Stimulated activated naive CD8-positive, alpha-beta T cell treated with anti-CD3 and anti-CD28 coated beads, Interleukin-15, Interleukin-2, amounts not matched to agents 100 U/mL and 50 U/mL, for 24 hours (primary cell): ENCODE measurements at places on chromosomes 1 and 21.

DNA sequence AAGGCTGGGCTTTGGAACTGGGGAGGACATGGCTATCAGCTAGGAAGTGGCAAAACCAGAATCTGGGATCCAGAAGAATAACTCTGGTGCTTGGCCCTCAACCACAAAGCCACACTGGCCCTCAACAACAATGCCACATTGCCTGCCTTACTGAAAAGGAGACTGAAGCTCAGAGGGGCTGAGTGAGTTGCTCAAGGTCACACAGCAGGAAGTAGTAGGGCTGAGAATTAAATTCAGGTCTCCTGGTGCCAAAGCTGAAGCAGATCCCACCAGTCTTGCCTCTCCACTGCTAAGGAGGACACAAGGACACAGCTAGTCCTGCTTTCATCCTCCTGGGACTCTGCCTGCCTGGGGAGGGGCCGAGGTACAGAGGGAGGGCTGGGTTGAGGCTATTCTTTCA lies 29.4 kb upstream of the STUM start:
- DNase-seq = no peak

- no peak for DNase-seq
Measured at GRCh38 chr1:19709260-19709793, 44.7 kb downstream of the HTR6 start.

- DNase-seq = no peak
Measured at GRCh38 chr1:201696217-201696761, 132.7 kb upstream of the IPO9 start.

- no peak for DNase-seq
Measured at GRCh38 chr1:2571348-2571747, 15.2 kb downstream of the TNFRSF14 start.

- no peak for DNase-seq
Measured at GRCh38 chr1:235632506-235633401, 16.8 kb downstream of the GNG4 start.

DNA sequence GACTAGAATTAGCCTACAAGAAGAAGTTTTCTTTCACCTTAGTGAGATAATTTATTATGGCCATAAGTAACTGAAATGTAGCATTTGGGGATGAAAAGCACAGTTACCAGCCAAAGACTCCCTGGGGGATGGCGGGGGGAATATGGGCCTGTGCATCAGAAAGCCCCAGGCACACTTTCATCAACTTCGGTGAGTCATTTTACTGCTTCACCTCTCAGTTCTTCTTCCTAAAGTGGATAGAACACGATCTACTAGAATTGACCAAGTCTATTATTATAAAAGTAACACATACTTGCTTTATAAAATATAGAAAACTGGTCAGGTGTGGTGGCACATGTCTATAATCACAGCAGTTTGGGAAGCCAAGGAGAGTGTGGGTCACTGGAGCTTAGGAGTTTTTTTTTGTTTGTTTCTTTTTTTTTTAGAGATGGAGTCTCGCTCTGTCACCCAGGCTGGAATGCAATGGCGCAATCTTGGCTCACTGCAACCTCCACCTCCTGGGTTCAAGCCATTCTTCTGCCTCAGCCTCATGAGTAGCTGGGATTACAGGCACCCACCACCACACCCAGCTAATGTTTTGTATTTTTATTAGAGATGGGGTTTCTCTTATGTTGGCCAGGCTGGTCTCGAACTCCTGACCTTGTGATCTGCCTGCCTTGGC lies 141.8 kb downstream of the ZZZ3 start:
- DNase-seq = no peak

DNA sequence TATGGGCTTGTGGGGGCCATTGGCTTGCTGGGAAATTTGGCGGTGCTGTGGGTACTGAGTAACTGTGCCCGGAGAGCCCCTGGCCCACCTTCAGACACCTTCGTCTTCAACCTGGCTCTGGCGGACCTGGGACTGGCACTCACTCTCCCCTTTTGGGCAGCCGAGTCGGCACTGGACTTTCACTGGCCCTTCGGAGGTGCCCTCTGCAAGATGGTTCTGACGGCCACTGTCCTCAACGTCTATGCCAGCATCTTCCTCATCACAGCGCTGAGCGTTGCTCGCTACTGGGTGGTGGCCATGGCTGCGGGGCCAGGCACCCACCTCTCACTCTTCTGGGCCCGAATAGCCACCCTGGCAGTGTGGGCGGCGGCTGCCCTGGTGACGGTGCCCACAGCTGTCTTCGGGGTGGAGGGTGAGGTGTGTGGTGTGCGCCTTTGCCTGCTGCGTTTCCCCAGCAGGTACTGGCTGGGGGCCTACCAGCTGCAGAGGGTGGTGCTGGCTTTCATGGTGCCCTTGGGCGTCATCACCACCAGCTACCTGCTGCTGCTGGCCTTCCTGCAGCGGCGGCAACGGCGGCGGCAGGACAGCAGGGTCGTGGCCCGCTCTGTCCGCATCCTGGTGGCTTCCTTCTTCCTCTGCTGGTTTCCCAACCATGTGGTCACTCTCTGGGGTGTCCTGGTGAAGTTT lies 550 bp downstream of the RXFP4 start:
- DNase-seq = no peak

GRCh38 chr1:212485913-212486618 lies 53.3 kb downstream of the NENF start:
- DNase-seq = no peak

DNA sequence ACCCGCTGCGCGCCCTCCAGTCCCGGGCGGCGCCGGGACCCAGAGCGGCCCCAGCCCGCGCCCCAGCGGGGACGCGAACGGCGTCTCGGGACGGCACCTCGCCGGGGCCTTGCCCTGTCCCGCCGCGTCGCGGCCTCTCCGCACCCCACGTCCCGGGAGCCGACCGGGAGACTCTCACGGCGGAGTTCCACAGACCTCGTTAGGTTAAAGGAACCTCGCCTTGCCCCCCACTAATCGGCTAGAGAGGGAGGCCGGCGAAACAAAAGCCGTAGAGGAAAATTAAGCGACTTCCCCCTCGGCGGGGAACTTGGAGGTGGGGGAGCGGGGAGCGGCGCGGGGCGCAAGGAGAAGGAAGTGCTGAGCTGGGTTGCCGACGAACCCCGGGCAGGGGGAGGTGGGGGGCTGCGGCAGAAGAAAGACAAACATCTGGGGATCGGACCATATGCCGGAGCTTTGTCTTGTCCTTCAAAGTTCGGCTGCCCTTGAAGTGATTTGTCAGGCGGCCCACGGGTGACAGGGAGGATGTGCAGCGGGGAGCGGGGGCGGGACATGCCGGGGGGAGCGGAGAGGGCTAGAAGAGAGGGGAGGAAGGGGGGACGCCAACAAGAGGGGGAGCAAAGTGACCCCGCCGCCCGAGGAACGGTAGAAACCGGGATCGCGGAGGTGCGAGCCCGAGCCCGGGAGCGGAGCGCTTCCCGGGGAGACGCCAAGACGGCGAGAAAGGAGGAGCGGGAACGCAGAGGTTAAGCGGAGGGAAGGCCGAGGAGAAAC lies 120.0 kb upstream of the RRP15 start:
- peak; percentile 10 for DNase-seq

DNA sequence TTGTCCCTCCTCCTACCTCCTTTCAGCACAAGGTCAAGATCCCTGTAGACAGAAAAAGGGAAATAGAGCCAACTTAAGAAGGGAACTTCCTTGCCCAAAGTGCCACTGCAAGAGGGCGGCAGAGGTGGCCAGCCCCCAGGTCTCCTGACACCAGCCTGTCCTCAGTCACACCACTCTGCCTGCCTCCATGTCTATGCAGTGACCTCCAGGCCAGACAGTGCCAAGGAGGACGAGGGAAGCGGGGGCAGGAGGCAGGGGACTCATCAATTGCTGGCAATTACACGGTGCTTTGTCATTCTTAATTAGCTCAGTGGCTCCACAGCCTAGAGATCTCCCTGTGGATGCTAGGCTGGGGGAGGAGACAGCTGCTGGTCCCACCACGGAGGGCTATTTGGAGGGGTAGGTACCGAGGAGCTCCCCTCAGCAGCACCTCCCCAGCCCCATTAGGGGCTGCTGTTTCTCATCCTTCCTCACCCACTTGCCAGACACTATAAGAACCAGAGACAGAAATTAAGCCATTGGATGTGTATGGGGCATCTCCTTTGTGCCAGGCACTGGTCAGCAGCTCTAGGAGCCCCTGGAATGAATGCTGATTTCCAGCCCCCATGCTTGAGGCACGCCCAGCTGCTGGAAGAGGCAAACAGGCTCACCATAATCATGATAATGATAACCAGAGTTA lies 6.1 kb upstream of the LDLRAP1 start:
- DNase-seq = no peak

GRCh38 chr1:223378754-223379153 lies 14.5 kb upstream of the CCDC185 start:
- DNase-seq = no peak

- DNase-seq = peak; percentile 40
Measured at GRCh38 chr1:244435562-244436205, 16.0 kb downstream of the ADSS2 start.

DNA sequence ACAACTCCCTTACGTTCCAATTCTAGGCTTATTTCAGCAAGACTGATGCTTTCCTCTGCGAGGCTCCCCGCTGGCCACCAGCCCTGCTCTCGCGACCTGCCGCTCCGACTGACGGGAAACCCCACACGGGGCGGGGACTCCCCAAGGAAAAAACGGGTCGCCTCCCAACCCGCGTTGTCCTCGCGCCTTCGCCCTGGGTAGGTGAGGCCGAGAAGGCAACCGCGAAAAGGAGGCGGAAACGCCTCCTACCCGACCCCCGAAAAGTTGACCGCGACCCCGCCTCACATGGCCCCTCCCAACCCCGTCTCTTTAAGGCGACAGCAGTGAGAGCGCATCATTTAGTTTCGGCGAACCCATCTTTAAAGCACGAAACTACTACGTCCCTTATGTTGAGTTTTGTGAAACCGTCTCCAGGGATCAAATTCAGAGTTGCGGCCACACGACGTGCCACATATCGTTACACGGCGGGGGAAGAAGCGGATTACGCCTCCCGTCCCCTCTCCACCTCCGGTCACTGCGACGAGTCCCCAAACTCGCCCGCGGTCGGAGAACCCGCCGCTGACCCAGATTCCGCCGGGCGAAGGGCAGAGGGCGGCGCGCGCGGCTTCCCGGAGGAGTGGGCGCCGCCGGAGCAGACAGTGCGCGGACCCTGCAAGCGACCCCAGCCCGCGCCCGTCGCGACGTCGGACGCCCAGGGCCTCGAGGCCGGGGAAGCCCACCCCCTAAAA lies 1.2 kb downstream of the ANP32E start:
- peak; percentile 93 for DNase-seq

GRCh38 chr1:85091671-85092280 lies 43.5 kb upstream of the MCOLN3 start:
- peak; percentile 9 for DNase-seq

DNA sequence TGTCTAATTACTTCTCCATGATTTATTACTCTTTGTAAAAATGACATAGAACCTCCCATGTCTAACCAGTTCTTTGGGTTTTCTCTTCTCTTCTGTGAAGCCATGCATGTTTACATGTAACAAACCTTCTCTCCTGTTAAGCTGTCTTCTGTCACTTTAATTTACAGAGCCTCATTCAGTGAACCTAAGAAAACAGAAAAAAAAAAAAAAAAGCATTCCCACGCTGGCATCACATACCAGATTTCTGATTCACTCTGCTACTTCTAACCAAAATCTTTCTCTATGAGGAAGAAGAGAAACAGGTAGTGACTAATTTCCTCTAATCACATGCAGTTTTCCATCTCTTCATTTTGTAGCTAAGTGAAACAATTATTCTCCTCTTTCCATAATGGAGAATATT lies 141.4 kb upstream of the CXADR start:
- no peak for DNase-seq

GRCh38 chr1:90724361-90724760 lies 7.3 kb upstream of the BARHL2 start:
- DNase-seq = no peak

DNA sequence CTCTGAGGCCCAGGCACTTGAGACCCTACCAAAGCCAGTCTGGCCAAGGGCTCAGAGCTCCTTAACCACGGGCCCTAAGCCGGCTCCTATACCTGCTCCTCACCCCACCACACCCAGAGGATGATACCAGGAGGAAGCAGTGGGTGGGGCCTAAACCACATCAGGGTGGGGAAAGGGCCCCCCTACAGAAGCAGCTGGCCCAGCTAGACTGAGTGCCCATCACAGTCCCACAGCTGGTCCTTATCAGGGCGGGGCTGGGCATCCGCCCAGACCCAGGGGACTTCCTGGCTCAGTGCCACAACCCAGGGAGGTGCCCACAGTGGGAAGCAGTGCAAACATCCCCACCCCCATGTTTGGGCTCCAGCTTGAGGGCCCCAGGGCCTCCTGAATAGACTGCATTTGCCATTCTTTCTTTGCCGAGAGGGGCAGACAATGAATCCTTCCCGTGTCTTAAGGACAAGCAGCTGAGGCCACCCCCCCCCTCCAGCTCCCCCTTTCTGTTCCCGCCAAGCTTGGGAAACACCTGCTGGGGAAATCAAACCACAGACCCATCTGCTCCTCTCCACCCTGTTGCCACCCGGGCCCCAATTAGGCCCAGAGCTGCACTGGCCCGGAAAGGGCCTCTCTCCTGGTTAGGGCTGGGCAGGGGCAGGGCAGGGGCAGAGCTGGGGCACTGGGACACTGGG lies 6.2 kb downstream of the E2F2 start:
- DNase-seq = peak; percentile 39

- no peak for DNase-seq
Measured at GRCh38 chr1:150577557-150578271, 1.7 kb downstream of the MCL1 start.

GRCh38 chr1:183092350-183092749 lies 69.1 kb downstream of the LAMC1 start:
- DNase-seq = no peak

DNA sequence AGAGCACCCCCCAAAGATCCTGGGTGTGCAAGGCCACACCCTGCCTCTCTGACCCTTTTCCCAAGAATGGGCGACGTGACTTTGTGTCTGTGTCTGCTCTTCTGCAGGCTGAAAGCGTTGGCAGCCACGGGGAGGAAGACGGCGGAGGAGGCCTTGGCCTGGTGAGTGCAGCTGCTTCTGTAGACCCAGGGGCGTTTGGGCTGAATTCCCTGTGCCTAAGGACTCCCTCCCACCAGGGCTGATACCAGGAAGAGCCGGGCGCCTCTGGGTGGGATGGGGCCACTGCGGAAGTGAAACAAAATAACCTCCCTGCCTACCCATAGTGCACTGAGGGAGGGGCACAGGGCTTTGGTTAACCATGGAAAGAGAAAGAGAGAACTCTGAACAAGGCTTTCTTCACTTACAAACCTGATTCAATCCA lies 2.5 kb downstream of the UBASH3A start:
- peak; percentile 77 for DNase-seq

- no peak for DNase-seq
Measured at GRCh38 chr1:244106837-244107493, 55.9 kb downstream of the ZBTB18 start.

DNA sequence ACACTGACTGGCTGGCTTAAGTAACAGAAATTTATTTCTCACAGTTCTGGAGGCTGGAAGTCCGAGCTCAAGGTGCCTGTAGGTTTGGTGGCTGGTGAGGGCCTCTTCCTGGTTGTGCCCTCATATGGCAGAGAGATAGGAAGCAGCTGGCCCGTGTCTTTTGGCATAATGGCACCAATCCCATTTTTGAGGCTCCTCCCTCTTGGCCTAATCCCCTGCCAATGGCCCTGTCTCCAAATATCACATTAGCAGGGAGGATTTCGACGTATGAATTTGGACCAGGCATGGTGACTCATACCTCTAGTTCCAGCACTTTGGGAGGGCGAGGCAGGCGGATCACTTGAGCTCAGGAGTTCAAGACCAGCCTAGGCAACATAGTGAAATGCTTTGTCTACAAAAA lies 37.4 kb downstream of the AGPAT3 start:
- DNase-seq = no peak
